Nephron progenitor cell (in vitro differentiated cells): ENCODE measurements at places on chromosomes 6 and 20.

DNA sequence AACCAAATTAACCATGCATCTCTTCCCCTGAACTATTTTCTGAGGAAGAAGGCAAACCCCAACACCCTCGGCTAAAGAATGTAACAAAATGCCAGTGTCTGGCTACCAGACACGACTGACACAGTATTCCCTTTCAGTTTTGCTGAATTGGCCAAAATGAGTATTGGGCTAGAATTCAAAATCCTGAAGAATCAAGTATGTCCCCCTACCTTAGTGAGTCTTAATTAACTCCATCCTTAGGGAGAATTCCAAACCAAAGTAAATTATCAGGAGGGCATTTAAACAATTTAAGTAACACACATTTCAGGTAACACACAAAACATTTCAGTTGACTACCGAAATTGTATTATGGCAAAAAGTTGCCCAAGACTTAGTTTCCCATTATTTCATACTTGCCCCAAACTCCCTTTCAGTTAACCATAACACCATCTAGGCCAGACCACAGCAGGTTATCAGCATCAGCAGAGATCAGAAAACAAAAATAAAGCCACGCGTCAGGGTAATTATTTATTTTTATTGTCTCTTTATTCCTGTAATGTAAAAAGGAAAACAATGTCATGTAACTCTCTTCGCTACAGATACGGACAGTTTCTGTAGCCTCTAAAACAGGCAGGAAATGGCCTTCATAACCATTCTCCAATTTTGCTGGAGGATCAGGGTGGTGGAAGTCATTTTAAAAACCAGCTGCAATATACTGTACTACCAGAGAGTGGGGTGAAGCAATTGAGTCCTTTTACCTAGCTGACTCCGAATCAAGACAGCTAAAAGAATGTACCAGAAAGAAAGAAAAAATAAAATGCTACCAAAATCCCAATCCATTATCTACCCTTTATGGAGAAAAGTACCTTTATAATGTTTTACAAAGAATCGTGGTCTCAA, 1.9 kb downstream of the SNX5 start:
- no peak for DNase-seq

DNA sequence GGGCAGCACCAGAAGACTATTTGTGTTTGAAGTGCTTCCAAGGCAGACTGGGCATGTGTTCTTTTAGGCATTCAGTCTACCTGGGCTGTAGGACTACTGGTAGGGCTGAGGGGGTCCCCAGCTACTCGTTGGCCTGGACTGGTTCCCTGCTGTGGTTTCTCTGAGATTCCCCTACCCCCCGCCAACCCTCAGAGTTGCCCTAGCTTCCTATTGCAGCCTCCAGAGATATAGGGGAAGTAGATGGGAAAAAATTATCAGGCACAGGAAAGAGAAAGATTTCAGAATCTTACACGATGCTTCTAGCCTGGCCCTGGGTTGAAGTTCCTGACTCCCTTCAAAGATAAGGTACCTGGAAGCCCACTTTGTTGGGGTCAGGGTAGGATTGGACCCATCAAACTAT, 22.5 kb downstream of the BRPF3 start:
- DNase-seq = no peak

DNA sequence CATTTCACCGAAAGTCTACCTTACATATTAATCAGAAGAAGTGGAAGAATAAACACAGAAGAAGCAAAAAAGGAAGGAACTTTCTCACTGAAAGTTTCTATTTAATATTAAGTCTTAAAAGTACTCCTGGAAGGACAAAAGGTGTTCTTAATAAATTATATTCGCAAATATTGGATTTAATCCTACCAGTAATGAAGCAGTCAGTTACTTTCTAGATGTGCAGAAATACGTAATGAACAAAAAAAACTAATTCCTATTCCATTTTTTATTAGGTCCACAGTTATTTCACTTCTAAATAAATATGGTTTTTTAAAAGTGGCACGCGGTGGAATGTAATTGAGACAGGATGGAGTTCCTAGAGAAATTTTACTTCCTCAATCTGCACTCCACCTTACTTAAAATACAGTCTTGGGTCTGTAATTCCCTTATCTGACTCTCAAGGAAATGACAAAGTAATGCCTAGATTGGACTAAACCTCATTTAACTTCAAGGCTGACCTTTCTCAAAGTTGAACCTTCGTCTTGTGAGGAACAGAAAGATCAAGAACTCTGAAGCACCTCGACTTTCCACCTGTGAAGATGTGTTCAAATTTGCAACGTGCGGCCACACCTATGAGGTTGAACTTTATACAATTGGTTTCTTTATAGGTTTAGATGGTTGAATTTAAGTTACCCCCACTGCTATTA, 1.1 kb upstream of the TRAM2 start:
- DNase-seq = no peak

GRCh38 chr6:135170849-135171248, 10.3 kb upstream of the MYB start:
- DNase-seq = no peak

DNA sequence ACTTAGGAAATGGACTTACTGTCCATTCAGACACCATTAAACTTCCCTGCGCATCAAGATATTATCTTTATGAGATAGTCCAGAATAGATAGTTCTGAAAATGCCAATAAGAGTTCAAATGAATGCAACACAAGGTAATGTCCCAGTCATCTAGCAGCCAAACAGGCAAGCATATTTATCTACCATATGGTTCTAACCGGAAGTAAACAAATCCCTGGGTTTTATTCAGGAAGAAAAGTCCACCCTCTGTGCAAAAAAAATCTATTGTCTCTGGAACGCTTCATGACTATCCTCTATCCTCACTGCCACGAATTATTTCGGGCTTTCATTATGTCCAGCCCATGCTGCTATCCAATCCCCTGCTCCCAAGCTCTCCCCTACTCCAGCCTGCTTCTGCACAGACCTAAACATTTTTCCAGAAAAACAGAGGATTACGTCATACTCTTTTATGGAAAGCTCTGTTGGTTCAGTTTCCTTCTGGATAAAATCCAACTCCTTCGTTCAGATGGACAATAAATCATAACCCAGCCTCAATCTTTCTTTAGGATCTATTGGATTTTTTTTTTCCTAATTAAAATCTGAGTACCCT, 11.4 kb downstream of the PPIL6 start:
- DNase-seq = no peak

- no peak for DNase-seq
These were observed 19.5 kb downstream of the PERP start for GRCh38 chr6:138087593-138088325.

GRCh38 chr6:101605874-101606273, 212.4 kb downstream of the GRIK2 start:
- no peak for DNase-seq

GRCh38 chr20:63688228-63689045, 8.0 kb upstream of the TNFRSF6B start:
- no peak for DNase-seq

- no peak for DNase-seq
These were observed 17.5 kb downstream of the C20orf173 start for GRCh38 chr20:35511814-35512420.

DNA sequence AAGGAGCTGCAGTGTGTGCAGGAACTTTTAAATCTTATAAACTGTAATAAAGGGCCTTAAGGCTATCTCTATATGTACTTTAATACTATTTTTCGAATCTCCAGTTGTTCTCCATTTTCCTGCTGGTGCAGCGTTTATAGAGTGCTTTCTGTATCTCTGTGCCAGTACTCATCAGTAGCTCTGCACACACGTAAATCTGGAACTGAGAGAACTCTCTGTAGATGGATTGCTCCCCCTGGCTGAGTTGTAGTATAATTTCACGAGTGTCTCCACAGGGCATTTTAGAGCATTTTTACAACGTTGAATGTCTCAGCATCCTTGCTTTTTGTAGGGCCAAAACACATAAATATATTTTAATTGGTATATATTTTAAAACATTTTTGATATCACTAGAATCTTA, 256.5 kb downstream of the TRDN start:
- DNase-seq = peak; percentile 12

DNA sequence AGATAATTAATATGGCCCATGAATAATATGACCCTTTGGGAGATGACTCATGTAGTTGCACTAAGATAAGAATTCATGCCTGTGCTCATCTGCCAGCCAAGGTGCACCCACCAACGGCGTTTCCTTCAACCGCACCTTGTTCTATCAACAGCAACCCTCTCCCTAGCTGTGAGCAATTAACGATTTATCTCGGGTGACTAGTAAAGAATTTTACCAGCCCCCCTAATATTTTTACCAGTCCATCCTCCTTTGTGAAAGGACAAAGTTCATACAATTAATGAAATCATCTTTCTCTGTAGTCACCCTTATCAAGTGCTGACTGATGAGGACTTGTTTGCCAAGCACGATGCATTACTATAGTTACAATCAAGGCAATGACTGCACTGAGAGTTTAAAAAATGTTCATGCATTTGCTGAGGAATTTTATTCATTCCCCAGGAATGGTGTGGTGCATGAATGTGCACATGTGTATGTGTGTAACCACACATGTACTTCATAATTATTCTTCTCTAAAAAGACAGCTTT, 118.7 kb downstream of the SMOC2 start:
- DNase-seq = no peak

DNA sequence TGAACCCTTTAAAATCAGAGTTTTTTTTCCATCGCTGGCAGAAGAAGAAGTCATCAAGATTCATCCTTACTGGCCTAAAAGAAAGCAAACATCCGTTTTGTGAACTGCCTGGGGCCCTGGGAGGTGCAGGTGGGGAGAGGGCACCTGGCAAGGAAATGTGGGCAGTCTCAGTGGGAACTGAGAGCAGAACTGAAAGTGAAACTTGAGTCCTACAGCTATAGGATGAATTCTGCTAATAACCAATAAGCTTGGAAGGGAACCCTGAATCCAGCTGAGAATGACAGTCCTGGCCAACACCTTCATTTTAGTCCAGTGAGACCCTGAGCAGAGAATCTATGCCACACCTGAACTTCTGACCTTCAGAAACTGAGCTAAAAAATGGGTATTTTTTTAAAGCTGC, 130.1 kb upstream of the ASCC3 start:
- no peak for DNase-seq

- DNase-seq = no peak
These were observed 57.2 kb downstream of the RIPOR3 start for GRCh38 chr20:50634191-50634590.

DNA sequence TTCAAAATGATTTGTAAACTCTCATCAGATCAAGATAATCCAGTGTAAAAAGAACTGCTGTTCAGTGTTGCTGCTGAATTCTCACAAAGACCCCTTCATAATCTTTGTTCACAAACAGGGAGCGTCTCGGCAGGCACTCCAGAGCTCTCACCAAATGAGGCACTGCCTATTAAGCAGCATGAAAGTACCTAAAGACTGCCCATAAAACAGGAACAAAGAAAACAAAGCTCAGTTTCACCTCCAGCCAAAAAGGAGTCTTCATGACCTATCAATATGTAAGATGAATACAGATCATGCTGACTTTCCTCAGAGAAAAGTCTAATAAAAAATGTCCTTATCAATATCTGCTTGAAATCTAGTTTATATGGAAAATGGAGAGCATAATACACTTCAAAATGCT, 41.8 kb downstream of the GPR63 start:
- DNase-seq = no peak

DNA sequence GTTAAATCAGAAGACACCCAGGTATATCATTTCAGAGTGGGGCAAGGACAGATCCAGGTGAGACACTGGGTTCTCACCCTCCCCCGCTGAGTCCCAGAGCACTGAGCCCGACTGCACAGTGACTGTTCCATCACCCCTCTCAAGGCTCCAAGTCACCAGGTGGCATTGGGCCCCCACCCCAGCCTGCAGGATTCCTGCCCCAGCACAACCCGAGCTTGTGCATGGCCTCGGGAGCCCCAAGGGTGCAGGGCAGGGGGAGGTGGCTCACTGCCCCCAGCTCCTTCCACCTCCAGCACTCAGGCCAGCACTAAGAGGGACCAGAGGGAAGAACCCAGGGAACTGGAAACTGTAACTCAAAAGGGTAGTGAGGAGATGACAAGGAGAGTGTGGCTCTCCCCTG, 39.3 kb upstream of the CST5 start:
- no peak for DNase-seq

- DNase-seq = peak; percentile 87
These were observed 128.5 kb upstream of the CDYL start for GRCh38 chr6:4647414-4648365.
